ENCODE measurements at places on chromosomes 2 and 18. TPM values are rescaled to one million over a fixed set of nuclear protein-coding genes. Genes with fewer than 3 reads are reported as not detected.

DNA sequence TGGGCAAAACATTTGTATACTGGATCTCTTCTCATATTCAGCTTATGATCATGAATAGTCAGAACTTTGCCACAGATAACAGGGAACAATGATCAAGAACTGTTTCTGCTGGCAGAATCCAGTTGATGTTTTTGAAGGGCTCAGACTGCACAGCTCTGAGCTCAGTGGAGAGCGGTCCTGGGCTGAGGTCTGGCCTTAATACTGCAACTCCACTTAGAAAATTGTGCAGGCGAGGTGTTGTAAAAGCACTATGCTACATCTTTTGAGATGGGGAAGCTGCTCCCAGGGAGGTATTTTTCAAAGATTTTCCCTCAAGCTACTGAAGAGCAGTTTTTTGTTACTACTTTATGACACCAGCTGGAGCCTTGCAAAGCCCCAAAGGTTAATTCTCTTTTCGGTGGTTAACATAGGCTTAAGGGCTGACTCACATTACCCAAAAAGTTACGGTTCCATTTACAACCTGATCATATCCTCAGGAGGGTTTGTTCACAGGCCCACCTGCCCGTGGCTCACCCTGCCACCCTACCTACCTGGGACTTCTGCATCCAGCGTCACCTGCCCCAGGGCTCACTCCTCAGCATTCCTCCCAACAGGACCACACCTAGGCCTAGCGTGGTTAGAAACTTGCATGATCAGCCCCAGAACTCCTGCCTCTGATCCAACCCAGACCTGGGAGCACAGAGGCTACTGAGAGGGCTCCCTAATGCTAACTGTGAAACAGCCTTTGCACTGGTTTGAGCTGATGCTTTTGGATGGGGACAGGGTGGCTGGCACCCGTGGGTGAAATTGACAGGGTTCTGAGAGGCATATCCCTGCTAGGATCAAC lies 114.4 kb downstream of the NCK2 start:
- DNase-seq = no peak

- no peak for DNase-seq
These were observed 70.3 kb downstream of the HAUS1 start for GRCh38 chr18:46174342-46175041.

GRCh38 chr18:1710114-1710513 lies 805.4 kb downstream of the ADCYAP1 start:
- no peak for DNase-seq

HADHA gene
- polyA plus RNA-seq = 122 TPM

DNA sequence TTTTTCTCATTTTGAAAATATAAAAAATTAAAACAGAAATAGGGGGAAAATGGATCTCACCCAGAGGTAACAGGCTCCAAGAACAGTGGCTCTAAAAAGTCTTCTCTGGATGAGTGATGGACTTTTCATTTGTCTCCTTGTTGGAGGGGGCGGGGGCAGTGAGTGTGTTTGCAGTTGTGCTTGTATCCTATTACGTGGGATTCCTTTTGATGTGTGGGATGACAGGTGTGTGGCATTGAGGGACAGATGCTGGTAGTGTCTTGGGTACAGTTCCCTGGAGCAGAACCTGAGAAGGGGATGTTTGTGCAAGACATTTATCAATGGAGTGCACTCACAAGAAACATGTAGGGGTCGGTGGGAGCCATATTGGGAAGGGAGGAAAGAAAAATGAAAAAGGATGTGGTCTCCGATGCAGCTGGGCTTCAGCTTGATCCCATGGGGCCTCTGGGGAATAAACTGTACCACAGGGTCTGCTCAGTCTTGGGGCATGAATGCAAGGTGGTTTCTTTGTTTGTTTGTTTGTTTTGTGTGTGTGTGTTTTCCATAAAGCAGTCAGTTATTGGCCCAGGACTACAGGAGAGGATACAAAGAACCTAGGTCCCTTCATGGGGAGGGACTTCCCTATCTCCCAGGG lies 120.0 kb upstream of the SLC35G4 start:
- no peak for DNase-seq

DNA sequence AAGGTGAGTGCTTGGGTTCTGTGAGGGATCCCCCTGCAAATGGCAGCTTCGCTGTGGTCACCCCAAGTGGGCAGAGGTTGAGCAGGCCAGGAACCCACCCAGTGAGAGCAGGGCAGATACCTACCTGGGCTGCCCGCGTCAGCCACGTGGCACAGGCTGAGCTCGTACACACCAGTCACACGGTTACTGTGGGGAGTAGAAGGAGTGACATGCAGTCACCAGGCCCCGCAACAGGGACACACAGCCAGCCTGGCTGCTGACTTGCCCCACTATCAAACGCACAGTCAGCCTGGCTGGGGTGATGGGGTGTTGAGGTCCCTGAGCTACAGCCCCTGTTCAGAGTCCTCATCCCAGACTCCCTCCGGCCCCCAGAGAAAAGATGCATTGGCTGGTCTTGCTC lies 32.2 kb downstream of the AQP12A start:
- no peak for DNase-seq

SERPINB10 gene
- polyA plus RNA-seq = not detected

- no peak for DNase-seq
These were observed 77.1 kb upstream of the CTAGE1 start for GRCh38 chr18:22494771-22495170.

GCG gene
- polyA plus RNA-seq = not detected

ALLC gene
- not detected for polyA plus RNA-seq

GRCh38 chr18:49596687-49597086 lies 34.8 kb downstream of the LIPG start:
- no peak for DNase-seq

IL1RN gene
- 0.13 TPM for polyA plus RNA-seq
